ENCODE measurements at places on chromosomes 3 and 15.
A peak's percentile ranks its signal among the peaks of the same experiment; 100 is the strongest.

DNA sequence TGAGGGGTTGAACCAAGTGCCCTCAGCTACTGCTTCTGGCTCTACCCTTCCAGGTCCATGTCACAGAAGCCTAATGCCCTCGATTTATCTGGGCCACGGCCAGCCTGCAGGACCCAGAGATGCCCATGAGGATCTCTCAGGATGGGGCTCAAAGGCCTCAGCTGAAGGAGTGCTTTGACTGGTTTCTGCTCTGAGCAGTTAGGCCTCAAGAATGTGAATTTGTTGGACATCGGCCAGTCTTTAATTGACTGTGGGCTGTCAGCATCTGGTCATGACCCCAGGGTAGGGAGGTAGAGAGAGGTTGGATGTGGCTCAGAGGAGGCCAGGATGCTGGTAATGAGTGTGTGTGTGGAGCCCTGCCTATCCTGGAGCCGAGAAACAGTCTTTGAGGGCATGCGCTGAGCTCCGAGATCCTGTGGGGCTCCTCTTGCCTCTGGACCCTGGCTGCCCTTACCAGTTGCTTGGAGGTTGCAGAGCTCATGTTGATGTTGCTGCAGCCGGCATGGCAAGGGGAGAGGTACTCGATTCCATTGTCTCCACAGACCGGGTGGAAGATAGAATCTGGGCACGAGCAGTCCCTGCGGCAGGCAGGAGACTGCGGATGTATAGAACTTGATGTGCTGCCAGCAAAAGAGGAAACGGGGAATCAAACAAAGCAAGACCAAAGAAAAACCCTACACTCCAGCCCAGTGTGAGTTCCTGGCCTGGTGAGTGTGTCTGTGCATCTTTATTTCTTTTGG lies 49.1 kb upstream of the RAB6B start:
- no peak for DNase-seq

GRCh38 chr3:51340013-51340829 lies 44.9 kb upstream of the MANF start:
- DNase-seq = no peak

DNA sequence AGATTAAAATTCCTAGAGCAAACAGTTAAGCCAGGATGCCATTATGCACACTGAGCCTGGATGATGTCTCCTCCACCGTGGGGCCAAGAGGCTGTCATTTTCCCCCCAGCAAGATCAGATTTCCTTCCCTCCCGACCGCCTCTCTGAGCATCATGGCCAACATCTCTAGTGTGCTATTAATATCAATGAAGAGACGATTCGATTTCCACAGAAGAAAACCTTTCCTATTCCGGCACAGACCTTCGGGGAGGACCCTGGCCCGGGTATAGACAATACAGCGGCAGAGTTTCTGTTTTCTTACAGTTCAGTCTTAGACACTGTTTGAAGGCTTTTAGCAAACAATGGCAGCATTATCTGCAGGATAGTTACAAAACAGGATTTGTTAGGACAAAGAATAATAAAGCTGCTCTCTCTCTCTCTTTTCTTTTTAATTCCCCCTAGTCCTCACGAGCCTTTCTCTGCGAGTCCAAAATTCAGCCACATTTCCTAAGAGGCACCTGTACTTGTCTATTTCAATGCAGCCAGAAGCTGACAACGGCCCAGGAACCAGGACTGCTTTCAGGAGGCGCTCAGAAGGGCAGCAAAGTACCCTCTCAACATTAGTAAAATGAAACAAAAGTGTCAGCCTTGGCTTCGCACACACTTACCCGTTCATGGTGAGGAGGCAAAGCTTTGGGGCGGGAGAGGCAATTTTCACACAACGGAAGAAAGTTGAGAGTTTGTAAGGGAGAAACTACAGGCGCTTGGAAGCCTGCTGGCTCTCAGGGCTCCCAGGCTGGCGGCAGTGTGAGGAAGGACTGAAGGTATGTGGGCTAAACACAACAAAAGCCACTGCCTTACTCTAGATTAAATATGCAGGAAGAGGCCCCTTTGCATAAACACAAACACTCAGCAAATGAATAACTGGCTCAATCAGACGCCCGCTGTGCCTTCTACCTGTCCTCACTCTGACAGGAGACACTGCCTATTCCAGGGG lies 278.0 kb downstream of the FOXP1 start:
- peak; percentile 16 for DNase-seq

DNA sequence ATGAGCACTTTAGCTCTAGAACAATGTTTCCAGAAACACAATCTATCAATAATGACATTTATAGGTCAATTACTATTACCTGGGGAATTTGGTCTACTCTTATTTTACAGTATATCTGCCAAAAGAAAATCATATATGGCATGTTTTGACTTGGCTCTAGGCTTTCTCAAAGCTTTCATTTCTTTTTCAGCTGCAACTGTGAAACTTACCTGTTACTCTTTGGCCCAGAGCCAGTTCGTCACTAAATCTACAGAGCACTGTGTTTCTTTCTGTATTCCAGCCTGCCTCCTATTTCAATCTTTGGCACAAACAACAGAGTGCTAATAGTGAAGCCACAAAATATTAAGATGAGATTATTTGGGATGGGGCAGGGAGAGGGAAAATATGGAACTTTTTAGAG lies 76.0 kb downstream of the P2RY1 start:
- DNase-seq = no peak

DNA sequence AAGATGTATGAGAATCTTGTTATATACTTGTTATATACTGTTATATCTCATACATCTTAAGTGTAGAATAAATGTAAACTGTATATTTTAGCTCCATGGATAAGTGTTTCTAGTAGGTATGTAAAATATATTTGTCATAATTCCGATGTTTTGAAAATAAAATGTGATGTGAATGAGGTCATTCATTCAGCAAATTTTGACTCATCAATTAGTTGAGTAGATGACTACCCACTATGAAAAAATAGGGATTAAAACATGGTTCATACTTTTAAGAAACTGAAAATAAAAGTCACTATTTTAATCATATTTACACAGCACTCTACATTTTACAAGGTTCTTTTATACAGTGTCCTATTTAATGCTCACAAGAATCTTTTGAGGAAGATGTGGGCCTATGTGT lies 28.4 kb upstream of the CNTN3 start:
- DNase-seq = no peak

DNA sequence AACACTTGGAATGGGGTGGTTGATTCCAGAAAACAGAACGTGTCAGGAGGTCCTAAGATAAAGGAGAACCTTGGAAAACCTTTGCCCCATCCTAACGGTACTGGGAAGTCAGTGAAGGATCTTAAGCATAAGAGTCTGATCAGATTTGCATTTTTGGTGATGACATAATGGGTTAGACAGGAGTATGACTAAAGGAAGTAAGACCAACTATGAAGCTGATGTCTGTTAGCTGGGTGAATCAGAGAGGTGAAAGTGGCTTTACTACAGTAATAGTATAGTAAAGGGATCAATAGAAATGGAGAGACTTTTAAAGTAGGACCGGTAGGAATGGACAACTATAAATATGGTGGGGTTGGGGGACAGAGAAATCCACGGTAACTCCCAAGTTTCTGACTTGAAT lies 12.6 kb downstream of the GTF2A2 start:
- DNase-seq = no peak

GRCh38 chr3:127546554-127546953 lies 44.0 kb downstream of the TPRA1 start:
- no peak for DNase-seq

DNA sequence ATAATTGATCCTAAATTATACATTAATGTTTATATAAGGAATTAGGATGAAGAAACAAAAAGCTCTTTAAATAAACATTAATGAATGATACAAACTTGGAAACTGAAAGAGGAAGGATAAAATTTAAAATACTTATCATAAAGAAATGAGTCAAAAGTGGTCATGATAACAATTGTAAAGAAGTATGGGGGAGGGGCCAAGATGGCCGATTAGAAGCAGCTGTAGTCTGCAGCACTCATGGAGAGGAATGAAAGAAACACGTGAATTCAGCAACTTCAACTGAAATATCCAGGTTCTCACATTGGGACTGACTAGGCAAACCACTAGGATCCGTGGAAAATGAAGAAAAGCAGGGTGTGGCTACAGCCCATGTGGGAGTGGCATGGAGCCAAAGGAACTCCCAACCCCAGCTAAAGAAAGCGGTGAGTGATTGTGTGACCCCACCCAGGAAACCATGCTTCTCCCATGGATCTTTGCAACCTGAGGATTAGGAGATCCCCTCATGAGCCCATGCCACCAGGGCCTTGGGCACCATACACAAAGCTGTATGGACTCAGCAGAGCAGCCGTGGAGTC lies 13.1 kb upstream of the CP start:
- DNase-seq = no peak

- DNase-seq = no peak
These were observed 44.3 kb upstream of the FGD5 start for GRCh38 chr3:14774431-14774830.

GRCh38 chr3:42079701-42080452 lies 11.3 kb upstream of the TRAK1 start:
- no peak for DNase-seq

- DNase-seq = no peak
These were observed 27.0 kb upstream of the RNF7 start for GRCh38 chr3:141710888-141711616.

Data from stimulated activated CD4-positive, alpha-beta T cell treated with anti-CD3 and anti-CD28 coated beads, Interleukin-1b, Interleukin-23, amount 100 ng/mL, for 48 hours (primary cell).